ENCODE measurements at places on chromosomes 16 and 17. TPM values are rescaled to one million over a fixed set of nuclear protein-coding genes. Genes with fewer than 3 reads are reported as not detected.

TBC1D3C gene
- total RNA-seq, result 3.1 TPM

HSF4 gene
- 34.9 TPM for total RNA-seq

CDRT4 gene
- total RNA-seq, result 6.9 TPM

FOXN1 gene
- total RNA-seq, result not detected

KRT32 gene
- total RNA-seq, result not detected

FAM234A gene
- total RNA-seq, result 34.2 TPM

SHMT1 gene
- 9.1 TPM for total RNA-seq

ADAP2 gene
- total RNA-seq, result 3.0 TPM

STX1B gene
- 0.78 TPM for total RNA-seq

SOX8 gene
- total RNA-seq, result 0.54 TPM

Data from pancreas (tissue), 10 donors.